ENCODE measurements at places on chromosomes 5 and 9. TPM values are rescaled to one million over a fixed set of nuclear protein-coding genes. Genes with fewer than 3 reads are reported as not detected.

GRCh38 chr5:101278011-101278687, 375.1 kb upstream of the ST8SIA4 start:
- no peak for DNase-seq

DNA sequence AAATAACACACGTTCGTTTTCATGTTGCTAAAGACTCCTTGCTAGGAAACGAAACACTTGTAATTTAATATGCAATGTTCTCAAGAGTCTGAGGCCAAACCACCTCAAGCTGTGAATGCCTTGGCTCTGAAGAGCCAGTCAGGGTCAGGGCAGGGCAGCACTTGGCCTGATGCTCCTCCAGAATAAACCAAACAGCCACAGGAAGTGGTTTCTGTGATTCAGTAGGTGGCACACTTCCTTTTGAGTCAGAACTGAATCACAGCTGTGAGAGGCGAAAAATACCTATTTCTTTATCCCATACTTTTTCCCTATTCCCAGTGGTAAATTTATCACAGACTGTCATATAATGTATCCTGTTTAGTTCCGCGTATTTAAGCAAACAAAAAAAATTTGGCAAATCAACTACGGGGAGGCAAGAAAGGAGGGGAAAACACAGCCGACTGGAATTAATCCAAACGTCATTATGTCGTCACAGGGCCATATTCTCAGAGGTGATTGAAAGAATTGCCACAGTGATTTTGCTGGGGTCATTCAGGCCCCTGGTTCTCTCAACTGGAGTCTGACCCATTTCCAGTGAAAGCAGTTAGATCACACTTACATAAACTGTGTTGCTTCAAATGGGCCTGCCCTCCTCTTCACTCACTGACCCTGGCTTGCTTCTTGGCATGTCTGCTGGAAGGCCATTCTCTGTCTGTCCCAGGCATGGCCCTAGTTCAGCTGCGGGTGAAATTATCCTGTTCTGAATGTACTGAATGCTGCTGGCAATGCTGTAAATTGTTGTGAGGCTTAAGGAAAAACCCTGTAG, 71.2 kb downstream of the ARRDC3 start:
- no peak for DNase-seq

The MSMP gene
- not detected for polyA plus RNA-seq

DNA sequence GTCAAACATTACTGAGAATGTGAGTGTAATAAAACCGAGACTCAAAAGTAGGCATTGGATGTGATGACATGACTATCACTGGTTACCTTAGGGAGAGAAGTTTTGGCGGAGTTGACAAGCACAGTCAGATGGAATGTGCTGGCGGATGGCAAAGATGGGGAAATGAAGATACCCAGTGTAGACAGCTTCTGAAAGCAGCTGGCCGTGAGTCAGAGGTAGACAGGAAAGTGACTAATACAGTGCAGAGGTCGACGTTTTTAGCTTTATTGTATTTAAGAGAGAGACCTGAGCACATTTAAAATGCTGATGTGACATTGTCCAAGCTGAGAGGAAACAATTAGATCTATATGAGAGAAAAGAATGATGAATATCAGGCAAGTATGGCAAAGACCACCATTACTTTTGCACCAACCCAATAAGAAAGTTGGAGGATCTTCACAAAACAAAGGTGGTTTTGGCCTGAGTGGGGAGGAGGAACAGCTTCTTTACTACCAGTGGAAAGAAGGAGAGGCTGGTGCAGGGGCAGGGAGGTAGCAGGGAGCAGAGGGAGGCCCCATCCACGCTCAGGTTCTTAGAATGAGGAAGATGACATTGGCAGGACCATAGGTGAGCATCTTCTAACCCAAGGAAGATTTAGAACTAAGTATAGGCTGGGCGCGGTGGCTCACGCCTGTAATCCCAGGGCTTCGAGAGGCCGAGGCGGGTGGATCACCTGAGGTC, 36.7 kb upstream of the KCNIP1 start:
- DNase-seq = no peak

The PCDHA9 gene
- polyA plus RNA-seq = 0.05 TPM

GRCh38 chr5:115309751-115310370, 13.4 kb upstream of the CCDC112 start:
- DNase-seq = no peak

- DNase-seq = no peak
These were observed 56.8 kb downstream of the FAT2 start for GRCh38 chr5:151534350-151534749.

DNA sequence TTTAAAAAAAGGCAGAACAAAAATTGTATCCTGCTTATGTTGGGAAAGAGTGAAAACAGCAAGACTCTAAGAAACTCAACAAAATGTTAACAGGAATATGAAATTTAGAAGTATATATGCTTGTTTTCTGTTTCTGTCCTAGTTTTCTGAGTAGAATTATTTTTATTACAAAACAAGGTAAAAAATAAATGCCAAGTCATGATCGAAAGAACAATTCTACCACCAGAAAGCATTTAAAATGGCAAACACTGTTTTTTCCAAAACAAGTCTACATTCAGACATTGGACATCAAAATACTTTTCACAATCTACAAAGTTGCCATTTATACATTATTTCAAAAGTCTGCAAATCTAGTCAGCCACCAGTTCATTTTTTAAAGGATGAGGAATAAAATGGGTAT, 102.6 kb downstream of the TLE1 start:
- DNase-seq = no peak

GRCh38 chr9:30851600-30851999, 1532.8 kb upstream of the ACO1 start:
- DNase-seq = no peak

DNA sequence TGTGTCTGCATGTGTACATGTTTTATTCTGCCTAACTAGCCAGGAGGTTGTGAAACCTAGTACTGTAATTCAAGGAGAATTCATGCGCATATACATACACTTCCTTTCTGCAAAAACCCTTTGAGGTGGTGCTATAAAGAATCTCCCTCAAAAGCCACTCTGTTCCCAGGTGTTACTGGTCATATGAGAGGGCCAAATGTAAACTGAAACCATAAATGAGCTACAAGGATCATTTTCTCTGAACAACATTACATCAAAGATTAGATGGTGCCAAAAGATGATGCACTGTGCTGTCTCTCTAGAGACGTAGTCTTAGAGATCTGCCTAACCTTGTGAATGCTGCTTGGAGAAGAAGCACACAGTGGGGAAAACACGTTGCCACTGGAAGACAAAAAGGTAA, 15.7 kb downstream of the NREP start:
- no peak for DNase-seq

DNA sequence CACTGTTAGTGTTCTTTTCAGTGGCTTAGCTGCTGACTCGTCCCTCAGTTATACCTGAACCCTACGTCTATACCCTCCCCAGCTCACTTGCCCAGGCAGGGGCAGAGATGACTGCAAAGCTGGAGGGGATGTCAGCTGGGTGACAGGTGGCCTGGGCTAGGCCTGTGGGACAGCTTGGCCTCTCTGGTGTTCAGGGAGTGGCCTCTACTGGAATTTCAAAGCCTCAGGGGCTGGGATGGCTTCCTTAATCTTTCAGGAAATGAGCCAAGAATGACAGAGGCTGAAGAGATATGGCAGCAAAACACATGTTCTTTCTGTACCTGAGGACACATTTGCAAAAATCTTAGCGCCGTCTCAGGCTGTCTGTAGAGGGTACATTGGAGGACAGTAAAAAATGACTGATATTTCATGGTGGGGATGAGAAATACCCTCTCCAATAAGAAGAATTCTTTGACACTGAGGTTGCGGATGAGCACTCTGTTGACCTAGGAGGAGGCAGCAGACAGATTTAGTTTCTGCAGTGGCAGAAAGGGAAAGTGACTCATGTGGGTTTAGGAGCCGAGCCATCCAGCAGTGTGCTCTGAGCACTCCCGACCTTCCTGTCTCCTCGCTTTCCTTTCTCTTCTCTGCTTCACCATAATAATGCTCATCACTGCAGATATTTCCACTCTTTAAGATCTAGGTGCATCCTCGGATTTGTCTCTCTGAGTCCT, 54.4 kb downstream of the ENTREP1 start:
- no peak for DNase-seq

DNA sequence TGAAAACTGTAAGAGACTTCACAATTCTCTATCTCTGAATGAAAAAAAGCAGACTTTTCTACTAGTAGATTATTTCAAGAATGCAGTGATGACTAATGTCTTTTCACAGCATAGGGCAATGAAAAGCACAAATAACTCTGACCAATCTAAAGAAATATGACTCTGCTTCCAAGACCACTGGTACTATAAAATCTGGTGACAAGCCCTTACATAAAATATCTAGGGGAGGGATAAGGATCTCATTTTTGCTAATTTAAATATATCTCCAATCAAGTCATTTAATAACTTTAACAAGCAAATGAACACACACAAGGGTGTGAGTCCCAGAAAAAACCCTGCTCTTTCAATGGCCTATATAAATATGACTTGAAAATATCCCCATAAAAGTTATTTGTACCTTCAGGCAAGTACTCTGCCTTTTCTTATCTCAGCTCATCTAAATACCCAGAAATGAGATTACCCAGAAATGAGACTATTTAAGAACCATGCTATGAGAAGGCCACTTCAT, 105.2 kb downstream of the GNAQ start:
- no peak for DNase-seq

GRCh38 chr9:88781628-88782391, 209.5 kb upstream of the S1PR3 start:
- no peak for DNase-seq

DNA sequence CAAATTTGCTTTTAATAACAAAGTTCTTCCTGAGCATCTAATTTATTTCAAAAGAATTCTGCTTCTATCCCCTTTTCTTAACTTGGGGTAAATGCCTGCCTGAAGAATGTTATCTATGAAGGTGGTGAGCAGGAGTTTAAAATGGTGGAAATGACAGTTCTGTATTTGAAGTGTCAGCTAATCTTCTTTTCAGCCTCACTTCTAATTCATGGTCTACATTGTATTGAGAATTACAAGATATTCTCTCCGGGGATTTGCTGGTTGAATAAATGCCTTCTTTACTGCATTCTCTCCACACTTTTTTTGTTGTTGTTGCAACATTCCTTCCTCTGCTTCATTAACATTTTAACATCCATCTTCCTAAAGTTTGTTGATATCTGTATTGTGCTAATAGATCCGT, 143.1 kb upstream of the GRIN3A start:
- no peak for DNase-seq

GRCh38 chr9:132609829-132610228, 27.4 kb downstream of the BARHL1 start:
- no peak for DNase-seq

The TMC1 gene
- 0.86 TPM for polyA plus RNA-seq

DNA sequence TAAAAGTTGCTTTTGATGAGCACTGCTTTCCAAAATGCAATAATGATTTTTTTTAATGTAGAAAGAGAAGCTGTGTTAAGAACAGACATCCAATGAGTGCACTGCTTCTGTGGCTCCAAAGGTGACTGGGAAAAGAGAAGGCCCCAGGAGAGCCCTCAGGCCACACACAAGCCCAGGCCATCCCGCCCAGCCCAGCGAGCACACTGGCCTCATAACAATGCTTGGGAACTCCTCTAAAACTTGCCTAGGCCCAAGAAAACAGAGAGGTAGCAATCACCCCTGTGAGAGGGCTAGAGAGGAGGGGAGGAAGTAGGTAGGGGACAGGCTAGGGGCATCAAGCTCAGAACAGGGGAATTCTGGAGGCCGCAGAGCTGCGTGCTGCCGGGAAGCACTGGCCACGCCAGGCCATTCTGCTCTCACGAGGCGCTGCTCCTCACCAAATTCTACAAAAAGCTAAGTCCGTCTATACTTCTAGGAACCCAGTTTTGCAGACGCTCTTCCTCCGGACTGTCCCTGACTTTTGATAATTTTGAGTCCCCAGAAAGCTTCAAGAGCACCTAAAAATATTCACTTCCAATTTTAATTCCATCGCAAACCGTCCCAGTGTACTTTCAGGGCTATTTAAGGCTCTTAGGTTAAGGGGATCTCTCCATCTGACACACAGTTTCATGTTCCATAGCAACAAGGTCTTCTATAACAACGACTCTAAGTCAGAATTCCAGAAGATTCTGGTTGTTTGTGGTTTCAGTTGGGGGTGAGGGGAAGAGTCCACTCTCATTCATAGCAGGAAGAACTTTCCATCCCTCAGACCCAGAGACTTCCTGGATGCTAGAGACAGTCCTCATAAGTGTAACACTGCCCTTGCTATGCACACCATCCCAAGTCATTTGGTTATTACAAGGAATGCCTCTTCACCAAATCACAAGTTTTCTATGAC, 51.0 kb downstream of the HABP4 start:
- no peak for DNase-seq

GRCh38 chr5:137195483-137195882, 303.6 kb downstream of the SPOCK1 start:
- no peak for DNase-seq

- no peak for DNase-seq
These were observed 56.7 kb upstream of the RAD23B start for GRCh38 chr9:107226421-107226820.

GRCh38 chr5:39437467-39437866, 12.7 kb upstream of the DAB2 start:
- DNase-seq = no peak

GRCh38 chr9:16652582-16652981, 217.9 kb downstream of the BNC2 start:
- no peak for DNase-seq
